ENCODE measurements at places on chromosomes 7 and 10.

- no peak for DNase-seq
Measured at GRCh38 chr10:17472481-17473227, 18.3 kb upstream of the ST8SIA6 start.

DNA sequence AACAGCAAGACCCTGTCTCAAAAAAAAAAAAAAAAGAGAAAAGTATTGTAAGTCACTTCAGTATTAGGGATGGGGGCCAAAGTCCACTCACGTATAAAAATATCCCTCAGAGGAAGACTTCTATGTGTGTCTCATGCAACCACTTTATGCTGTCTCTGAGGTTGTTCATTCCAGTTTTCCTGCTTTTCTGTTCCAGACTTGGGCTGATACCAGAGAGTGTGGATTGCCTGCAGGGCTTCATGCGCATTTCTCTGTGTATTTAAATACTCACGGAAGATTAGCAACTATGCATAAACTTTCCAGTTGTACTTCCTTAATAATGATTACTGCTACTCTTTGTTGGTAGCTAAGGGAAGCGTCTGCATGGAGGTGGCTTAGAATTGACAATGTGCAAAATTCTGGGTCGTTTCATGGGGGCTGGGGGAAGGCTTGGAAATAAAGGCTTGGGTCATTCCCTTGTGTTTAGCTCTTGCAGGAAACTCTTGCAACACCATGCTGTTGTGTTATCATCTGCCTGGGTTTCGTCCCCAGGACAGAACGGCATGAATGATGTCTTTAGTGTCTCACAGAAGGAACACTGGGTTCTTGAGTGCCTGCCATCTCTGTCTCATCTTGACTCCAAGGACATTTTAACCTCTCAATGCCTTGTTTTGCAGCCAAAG, 54.1 kb downstream of the KIAA1217 start:
- DNase-seq, result no peak

GRCh38 chr7:90701021-90701420, 104.9 kb downstream of the CDK14 start:
- DNase-seq, result no peak

- DNase-seq, result no peak
Measured at GRCh38 chr7:74627661-74628411, 29.7 kb upstream of the GTF2I start.

DNA sequence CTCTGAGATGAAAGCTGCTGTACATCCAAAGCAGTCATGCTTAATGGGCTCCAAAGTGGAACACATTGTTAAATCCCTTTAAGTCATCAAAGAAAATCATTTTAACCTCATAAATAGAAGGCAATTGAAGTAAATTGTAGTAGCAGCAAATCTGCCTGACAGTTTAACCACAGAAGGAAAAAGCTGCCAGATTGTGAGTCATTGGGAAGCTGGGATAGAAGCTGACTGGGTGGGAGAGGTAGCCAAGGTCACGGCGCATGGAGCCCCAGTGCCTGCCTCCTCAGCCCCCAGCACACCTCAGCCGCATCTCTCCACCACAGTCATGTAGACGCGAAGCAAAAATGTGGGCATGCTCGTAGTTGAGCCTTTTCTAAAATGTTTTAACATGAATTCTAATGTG, 44.0 kb downstream of the TARP start:
- peak; percentile 91 for DNase-seq

- no peak for DNase-seq
Measured at GRCh38 chr10:101617102-101617823, 29.1 kb downstream of the DPCD start.

DNA sequence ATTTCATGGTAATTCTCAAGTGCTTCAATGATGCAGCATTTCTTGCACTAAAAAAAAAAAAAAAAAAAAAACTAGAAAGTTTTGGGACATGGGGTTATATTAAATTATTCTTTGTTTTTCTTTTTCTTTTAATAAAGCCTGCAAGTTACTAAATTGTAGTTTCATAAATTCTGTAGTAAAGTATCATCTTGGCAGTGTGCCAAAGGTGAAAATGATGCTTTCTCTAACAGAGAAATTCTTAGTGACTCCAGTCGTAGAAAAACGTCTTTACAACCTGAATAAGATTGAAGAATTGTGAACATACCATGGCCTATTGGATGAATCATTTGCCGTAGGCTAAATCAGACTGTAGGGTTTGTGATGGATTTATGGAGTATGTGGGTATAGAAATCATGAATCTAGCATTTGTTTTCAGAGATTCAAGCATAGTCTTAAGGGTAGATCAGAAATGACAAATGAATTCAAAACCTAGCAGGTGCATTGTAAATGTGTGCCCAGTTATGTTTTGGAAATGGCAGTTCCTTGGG, 27.1 kb downstream of the RBM17 start:
- DNase-seq, result no peak

DNA sequence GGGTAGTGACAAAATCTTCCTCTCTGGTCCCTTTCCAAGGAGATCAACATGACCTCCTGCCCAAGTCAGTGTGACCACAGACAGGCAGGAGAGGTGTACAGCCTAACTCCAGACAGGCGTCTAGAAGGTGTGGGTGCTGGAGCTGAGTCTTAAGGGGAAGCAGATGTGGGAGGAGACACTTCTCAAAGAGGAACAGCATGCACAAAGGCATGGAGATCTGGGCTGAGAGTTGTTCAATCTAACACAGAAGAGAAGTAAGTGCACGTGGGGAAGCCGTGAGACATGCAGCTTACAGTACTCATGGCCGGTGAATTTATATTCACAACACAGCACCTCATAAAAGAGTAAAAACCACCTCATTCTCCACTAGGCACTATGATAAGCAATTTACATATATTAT, 23.8 kb upstream of the GSDME start:
- DNase-seq, result no peak

DNA sequence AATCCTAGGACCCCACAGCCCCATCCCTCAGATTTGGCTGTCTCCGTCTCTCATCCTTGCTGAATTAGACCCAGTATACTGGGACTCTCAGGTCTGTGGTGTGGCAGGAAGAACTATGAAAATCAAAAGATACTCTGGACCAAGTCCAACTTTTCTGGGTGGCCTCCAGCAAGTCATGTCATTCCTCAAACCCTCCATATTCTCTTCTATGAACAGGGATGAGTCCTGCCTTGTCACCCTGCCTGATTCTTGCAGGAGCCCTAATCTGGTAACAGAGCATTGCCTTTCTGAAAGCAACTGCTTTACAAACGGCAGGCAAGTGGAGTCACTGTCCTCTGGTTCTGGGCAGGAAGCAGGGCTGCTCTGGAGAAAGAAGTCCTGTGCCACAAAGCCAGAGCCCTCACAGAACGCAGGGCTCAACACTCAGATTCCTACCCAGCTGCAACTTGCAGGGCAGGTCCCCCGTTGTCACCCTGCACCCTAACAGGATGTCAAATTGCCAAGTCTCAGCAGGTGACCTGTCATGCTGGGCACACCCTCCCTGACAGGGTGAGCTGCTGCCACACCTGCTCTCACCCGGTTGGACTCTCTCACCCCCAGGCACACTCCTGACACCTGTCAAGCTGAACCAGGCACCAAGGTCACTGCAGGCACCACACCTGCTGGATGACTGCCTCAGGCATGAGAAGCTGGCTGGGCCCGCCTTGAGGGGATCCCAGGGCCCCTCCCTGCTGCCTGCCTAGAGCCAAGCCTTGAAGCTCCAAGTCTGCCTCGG, 227.7 kb downstream of the KCNMA1 start:
- DNase-seq, result no peak

DNA sequence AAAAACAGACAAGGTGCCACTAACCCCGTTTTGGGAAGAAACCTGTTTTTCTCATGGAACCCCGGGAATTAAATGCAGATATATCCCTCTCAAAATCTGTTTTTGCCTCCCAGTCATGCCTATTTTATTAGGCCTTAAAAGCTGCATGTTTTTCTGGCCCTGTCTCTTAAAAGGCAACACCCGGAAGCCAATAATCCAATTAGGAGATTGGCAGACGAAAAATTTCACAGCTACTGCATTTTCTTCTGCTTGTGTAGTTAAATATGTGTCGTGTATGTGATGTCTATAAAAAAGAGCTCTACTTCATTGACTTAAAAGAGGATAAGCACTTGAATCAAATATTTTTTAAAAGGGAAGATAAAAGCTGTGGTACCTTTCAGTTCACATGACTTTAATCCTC, 31.9 kb upstream of the OPTN start:
- no peak for DNase-seq

DNA sequence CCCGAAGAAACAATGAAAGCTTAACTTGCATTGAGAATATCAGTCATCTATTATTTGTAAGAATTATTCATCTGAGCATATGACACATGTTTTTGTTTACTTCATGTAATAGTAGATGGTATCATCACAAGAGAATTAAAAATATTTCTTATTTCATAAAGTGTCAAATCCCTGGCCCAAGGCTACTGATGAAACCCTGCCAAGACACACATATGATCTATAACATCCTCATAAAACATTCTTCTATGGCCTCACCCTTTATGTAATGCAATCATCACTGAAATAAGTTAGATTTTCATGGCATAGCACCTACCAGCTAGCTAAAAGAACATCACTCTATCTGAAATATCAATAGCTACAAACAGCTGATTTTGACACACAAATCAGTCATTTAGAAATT, 385.6 kb upstream of the PHF14 start:
- no peak for DNase-seq

- DNase-seq, result no peak
Measured at GRCh38 chr7:5661942-5662341, 119.5 kb downstream of the RNF216 start.

DNA sequence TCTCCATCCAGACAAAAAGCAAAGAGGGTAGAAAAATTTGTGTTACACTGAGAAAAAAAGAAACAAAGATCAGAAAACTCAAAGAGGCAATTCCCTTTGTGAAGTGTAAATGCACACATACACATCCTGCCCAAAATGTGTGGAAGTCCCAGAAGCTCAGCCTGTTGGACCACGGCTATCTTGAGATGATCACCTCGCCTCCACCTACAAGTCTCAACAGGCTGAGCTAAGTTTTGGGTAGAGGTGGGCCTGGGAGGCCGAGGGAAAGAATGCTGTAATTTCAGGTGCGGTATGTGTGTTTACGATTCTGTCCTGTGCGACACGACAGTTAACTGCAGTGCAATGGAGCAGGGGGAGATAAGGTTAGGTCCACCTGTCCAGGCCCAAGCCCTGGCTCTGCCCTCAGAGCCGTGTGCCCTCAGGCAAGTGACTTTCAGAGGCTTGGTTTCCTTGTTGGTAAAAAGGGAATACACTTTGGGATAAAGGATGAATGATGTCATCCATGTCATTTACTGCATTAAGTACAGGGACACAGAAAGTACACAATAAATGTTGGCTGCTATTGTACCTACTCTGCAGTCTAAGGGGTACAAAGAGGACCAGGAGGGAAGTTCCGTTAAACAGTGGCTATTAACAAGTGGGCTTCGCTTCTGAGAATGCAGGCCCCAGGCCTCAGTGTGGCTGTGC, 67.3 kb downstream of the AFAP1L2 start:
- no peak for DNase-seq

DNA sequence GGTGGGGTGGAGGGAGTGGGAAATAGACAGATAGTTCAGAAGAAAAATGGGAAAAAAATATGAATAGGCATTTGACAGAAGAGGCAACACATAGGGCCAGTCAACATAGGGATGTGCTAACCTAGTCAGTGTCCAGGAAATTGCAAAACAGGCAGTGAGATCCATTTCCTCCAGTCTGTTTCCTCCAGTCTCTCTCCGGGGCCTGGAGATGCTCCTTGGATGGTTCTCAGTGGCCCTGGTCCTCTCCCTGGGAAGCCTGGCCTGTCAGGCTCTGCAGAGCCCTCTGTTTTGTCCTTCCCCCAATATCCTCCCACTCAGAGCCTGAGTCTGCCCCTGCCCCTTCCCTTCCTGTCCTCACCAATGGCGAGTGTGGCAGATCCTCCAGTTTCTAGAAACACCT, 52.6 kb downstream of the SYPL1 start:
- no peak for DNase-seq

DNA sequence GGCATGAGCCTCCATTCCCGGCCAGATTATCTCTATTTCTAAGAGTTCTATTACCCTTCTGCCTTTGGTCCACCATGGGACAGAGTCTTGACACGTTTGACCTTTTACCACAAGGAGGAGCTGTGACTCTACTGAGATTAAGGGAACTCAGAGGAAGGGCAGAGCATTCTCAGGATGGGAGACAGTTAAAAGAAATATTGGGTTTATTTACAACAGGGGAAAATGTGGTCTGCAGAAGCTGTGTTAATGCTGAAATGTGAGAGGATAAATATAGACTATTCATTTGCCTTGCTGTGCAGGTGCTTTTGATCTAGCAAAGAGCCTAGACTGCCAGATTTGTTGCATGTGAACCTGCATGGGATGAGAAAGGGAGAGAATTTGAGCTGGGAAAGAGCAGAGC, 45.8 kb upstream of the PRSS58 start:
- no peak for DNase-seq

DNA sequence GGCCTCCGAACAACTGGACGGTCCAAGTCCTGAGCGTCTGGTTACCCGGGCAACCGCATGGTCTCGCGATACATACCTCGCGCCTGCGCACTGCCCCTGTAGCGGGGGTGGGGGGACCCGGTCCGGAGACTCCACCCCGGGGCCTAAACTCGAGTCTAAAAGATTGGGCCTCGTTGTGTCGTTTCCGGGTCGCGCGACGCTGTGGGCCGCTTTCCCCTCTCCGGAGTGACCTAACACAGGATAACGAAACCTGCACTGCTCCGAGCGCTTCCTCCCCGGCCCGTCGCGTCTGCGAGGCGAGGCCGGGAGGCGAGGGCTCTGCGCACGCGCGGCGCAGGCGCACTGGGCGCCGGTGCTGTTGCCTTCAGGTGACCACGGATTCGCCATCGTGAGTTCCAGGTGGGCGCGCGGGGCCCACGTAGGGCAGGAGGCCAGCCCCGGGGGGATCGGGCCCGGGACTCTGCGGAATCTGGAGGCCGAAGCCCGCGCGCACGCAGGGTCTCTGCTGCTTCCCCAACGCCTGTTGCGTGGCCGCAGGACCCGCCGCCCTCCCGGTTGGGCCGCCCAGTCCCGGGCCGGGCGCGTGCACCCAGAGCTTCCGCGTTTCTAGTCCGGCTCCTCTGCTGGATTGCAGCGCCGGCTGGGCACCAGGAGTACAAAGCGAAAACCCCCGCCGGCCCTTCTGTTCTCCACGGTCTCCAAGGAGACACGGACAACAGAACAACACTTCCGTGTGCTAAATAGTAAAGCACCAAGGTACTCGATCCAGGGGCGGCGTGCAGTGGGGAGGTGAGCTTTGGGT, at the start of gene RPP38:
RPP38 (plus strand) TSS at position 345 of the 802 bp plus-strand sequence. CDS start 5,960 bp downstream, outside the sequence.
- peak; percentile 86 for DNase-seq

DNA sequence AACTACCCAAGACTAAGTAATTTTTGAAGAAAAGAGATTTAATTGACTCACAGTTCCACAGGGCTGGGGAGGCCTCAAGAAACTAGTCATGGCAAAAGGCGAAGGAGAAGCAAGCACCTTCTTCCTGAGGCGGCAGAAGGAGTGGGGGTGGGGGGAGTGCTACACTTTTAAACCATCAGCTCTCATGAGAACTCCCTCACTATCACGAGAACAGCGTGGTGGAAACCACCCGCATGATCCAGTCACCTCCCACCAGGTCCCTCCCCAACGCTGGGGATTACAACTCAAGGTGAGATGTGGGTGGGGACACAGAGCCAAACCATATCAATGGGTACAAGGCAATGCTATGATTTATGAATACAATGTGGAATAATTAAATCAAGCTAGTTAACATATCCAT, 241.9 kb downstream of the PTPRN2 start:
- no peak for DNase-seq

Measured in astrocyte of the cerebellum (primary cell).